ENCODE measurements at places on chromosomes 6 and 20. TPM values are rescaled to one million over a fixed set of nuclear protein-coding genes. Genes with fewer than 3 reads are reported as not detected.
A peak's percentile ranks its signal among the peaks of the same experiment; 100 is the strongest.

- DNase-seq: no peak
These were observed 83.6 kb upstream of the EYS start for GRCh38 chr6:65790666-65791065.

DNA sequence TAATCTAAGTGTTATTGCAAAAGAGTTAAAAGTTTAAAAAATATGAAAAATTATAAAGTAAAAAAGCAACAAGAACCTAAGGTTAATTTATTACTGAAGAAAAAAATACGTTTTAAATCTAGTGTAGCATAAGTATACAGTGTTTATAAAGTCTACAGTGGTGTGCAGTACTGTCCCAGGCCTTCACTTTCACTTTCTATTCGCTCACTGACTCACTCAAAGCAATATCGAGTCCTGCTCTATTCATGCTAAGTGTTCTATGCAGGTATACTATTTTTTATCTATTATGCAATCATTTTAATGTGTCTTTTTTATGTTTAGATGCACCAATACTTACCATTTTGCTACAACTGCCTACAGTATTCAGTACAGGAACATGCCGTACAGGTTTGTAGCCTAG is 113.0 kb downstream of the MANEA start:
- no peak for DNase-seq

DNA sequence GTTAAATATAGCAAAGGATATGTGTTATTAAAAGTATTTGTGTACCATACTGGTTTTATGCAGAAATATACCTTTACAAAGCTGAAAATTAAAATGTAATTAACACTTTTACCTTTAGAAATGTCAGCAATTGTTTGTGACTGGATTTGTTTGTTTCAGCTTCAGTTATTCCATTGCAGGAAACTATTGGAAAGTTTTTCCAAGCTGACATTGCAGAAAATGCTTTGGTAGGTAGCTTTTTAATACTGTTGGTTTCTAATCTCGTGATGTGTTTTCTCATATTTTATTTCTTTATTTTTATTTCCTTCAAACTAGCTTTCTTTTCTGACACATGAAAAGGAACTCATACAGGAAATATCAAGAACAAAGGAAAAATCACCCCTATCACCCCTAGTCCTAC is 8.2 kb downstream of the NDUFAF5 start:
- DNase-seq: no peak

DNA sequence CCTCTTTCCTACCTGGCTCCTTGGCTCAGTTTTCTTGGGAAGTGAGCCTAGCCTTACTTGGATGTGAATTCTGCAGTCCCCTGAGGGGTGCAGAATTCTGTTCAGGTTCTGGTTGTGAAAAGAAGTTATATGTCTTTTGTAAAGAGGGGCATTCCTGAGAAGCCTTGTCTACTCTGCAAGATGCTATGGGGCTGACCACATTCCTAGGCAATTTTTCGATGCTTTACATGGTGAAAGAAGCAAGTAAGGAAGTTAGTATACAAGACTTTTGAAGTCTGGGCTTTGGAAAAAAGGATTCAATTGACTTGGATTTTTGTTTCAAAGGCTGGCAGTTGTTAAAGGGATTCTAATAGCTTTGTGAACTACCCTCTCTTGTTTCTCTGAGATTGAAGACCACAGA is 167.9 kb upstream of the STMND1 start:
- DNase-seq: no peak

GRCh38 chr20:35820715-35821114 is 48.9 kb downstream of the PHF20 start:
- DNase-seq: no peak

DNA sequence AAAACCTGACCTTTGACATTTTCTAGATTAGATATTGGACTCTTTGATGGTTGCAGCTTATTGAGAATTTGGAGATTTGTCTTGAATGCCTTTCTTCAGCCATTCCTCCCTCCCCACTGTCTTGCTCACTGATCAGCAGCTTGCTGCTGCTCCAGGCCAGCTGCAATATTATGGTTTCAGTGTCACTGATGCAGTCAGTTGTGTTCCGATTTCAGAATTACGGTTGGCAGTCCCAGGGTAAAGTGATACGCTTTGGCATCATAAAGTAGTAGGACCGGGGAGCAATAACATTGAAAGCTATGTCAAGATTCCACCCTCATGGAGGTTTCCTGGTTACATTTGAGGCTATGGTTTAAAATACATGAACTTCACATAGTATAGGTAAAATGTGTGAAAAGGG is 152.6 kb downstream of the BCKDHB start:
- no peak for DNase-seq

GRCh38 chr6:127131275-127131674 is 12.8 kb downstream of the RSPO3 start:
- DNase-seq: no peak

DNA sequence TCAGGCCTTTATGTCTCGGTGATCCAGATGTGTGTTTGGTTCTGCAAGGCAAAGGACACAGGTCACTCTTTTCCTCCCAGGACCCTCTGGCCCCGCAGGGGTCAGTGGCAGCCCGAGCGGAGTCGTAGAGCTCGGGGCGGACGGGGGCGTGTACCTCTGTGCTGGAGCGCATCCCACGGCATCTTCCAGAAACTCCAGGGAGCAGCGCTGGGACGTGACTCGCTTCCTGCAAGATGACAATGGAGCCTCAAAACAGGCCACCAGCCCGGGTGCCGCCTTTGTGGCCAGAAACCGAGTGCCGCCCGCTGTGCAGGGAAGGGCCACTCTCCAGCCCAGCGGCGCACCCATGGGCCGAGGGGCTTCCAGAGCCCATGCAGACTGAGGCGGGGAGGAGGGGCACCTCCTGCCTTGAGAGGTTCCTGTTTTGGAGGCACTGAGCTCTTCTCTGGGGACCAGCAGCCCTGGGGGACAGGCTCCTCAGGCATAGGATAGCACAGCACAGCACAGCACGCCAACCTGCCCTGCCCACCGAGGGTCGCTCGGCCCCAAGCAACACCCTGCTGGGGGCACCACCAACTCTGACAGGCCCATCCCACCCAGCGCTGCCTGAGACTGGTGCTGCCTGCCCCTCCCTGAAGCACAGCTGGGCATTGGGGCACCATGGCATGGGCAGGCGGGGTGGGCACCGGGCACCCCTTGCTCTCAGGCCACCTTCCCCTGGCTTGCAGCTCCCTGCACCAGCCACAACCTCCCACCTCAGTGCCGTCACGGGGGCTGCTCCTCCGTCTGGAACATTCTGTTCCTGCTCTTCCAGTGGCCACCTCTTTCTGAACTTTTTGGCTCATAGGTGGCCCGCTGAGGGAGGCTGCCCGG is 9.7 kb downstream of the RPS21 start:
- no peak for DNase-seq

DNA sequence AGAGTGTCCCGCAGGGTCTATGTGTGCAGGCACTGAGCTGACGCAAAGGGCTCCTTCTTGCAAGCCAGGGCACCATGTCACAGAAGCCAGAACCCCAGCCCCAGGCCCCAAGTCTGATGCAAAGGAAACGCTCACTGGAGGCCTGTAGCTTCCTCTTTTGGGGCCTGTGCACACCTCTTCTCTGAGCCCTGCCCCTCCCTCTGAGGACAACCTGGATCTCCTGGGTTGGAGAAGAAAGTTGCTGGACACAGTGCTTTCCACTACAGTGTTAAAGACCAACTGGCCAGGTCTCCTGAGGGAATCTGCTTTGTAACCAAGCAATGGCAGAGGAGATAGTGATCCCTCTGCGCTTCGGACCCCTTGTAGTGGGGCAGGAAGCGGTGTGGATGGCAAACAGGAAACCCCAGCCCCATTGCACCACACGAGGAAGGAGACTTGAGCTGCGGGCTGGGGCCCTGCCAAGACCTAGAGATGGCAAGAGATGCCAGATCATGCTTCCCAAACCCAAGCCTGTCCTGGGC is 90.0 kb downstream of the PRND start:
- no peak for DNase-seq

- DNase-seq: no peak
These were observed 24.5 kb downstream of the TTBK1 start for GRCh38 chr6:43267619-43268354.

GRCh38 chr6:40806256-40806864 is 219.2 kb upstream of the LRFN2 start:
- DNase-seq: no peak

DNA sequence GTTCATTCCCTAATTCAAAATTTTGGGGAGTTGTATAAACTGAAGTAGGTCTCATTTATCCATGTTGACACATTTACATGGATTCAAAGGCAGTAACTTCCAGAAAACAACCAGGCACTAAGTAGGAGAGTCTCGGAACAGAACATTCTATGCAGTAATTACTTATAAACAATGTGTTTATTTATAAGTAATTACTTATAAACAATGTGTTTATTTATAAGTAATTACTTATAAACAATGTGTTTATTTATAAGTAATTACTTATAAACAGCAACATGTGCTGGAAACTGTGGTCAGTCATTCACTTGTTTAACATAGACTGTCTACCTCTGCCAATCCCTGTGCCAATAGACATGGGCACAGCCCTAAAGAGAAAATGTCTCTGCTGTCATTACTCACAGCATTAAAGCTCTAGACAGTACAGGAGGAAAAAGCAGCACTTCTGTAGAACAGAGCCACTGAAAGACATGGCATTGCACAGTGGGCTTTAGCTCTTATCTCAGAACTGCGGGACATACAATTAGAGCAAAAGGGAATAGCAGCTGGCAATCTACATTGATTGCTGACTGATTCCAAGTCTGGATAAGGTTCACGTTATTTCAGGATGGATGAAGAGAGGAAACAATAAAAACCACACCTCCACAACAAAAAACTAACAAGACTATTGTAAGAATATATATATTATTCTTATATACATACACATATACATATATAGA is 188.2 kb downstream of the WDR27 start:
- no peak for DNase-seq

GRCh38 chr20:41607791-41608190 is 10.4 kb downstream of the CHD6 start:
- DNase-seq: no peak

DNA sequence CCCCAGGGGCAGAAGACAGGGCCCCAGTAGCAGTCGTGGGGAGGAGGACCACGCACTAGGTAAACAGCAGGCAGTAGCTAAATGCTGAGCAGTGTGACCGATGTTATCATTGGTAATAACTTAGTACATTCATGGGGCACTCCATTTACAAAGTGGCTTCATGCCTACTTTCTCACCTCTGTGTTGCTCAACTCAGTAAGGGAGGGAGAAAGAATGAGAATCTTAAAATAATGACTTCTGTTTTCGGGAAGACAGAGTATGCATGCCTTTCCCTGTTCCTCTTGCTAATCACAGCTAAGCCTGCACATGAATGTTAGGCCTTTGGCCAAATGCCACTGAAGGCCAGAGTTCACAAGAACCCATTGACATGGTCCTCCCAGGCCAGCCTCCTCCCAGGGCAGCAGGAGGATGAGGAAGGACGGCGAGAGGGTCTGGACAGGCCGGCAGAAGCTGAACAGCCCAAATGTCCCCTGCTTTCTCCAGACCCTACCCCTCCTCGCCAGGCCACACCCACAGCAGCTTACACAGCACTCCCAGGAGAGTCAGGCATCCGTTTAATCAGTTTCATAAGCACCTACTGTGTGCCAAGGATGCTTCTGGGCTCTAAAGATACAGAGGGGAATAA is 183.4 kb downstream of the ANKRD60 start:
- peak; percentile 39 for DNase-seq

DNA sequence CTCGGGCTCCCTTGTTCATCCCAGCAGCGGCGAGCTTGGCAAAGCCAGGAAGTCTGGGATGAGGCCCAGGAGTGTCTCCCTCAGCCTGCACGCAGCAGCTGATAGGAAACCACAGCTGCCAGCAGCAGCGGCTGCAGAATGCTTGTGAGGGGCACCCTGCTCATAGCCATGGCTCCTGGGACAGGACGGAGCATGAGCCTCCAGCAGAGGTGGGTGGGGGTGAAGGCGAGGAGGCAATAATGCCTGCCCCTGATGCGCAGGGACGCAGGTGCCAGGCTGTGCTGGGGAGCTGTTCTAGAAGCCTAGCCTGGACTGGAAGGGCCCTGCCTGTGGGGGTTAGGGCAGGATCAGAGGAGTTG is 157.9 kb downstream of the CD83 start:
- DNase-seq: peak; percentile 22

DNA sequence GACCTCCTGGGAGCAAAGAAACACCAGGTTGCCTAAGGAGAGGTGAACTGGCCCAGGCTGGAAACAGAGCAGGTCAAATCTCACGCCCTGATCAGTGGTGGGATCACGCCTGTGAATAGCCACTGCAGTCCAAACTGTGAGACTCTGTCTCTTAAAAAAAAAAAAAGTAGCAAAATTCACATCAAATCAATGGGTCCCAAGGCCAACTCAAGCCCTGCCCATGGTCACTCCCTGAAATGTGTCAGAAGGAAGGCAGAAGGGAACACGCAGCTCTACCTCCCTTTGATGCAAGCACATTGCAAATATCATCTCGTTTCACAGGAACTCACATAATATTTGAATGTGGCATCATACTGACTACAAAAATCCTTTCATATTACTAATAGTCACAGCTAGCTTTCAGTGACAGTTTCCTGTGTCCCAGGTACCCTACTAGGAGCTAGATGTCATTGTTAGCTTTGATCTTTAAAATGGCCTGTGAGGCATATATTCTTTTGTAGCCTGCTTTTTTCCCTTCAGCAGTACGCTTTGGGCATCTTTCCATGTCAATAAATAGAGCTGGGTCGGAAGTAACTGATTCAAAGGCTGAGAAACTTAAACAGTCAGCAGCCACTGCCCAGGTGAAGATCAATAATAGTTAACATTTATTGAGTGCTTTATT is 14.4 kb upstream of the TTPAL start:
- DNase-seq: no peak

DNA sequence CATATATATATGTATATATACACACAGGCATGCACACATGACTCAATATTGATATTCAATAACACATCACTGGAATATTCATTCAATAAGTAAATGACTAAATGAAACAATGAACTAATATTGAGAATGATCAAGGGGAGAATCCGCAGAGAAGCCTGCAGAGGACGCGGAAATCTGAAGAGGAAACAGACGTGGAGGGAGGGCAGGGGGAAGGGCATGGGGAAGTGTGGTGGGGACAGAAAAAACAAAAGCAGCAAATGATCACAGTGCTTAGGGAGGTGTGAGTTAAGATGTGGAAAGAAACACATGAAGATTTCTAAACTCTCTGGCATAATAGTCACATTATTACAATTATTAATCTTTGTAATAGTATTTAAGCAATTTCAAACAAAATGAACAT is 14.5 kb downstream of the PERP start:
- DNase-seq: no peak

The OXT gene
- total RNA-seq: 4.2 TPM

The FRK gene
- 2.2 TPM for total RNA-seq

The SLC32A1 gene
- not detected for total RNA-seq

The SPAG4 gene
- total RNA-seq: not detected

The MYCT1 gene
- 30.3 TPM for total RNA-seq

The CFB gene
- 32.6 TPM for total RNA-seq

The RIPOR3 gene
- 85.4 TPM for total RNA-seq

Data from uterus (tissue), 4 donors.